ENCODE measurements at places on chromosomes 13 and 19. TPM values are rescaled to one million over a fixed set of nuclear protein-coding genes. Genes with fewer than 3 reads are reported as not detected.

PRTN3 gene
- not detected for total RNA-seq

SYNGR4 gene
- not detected for total RNA-seq

PEAK3 gene
- total RNA-seq, result 2.4 TPM

SPHK2 gene
- 71.4 TPM for total RNA-seq

KCNJ14 gene
- total RNA-seq, result 4.6 TPM

OVOL3 gene
- not detected for total RNA-seq

UHRF1 gene
- total RNA-seq, result 201 TPM

CCL25 gene
- total RNA-seq, result 0.71 TPM

ZNF415 gene
- 3.2 TPM for total RNA-seq

TUBB4A gene
- 1.4 TPM for total RNA-seq

ZNF575 gene
- 1.9 TPM for total RNA-seq

ZNF829 gene
- 3.3 TPM for total RNA-seq

PSG6 gene
- total RNA-seq, result not detected

VSIG10L gene
- total RNA-seq, result 1.0 TPM

PLIN5 gene
- total RNA-seq, result not detected

CGB5 gene
- total RNA-seq, result not detected

CD79A gene
- total RNA-seq, result 0.93 TPM

OR7D2 gene
- total RNA-seq, result not detected

ZNF20 gene
- 2.7 TPM for total RNA-seq

ADGRE3 gene
- total RNA-seq, result not detected

PLPP2 gene
- 0.05 TPM for total RNA-seq

CGB7 gene
- not detected for total RNA-seq

ATP4A gene
- not detected for total RNA-seq

LIN7B gene
- total RNA-seq, result 6.1 TPM

SPINT2 gene
- total RNA-seq, result 6.9 TPM

ANKRD24 gene
- 0.74 TPM for total RNA-seq

C19orf67 gene
- not detected for total RNA-seq

SOX1 gene
- total RNA-seq, result not detected

Data from natural killer cell treated with Interleukin-12 subunit alpha and Interleukin-12 subunit beta and Interleukin-15 and Interleukin-18, amount 100 ng/mL, for 72 hours (primary cell).